Activated CD8-positive, alpha-beta T cell treated with anti-CD3 and anti-CD28 coated beads for 36 hours (primary cell): ENCODE measurements at places on chromosomes 6 and 20.

DNA sequence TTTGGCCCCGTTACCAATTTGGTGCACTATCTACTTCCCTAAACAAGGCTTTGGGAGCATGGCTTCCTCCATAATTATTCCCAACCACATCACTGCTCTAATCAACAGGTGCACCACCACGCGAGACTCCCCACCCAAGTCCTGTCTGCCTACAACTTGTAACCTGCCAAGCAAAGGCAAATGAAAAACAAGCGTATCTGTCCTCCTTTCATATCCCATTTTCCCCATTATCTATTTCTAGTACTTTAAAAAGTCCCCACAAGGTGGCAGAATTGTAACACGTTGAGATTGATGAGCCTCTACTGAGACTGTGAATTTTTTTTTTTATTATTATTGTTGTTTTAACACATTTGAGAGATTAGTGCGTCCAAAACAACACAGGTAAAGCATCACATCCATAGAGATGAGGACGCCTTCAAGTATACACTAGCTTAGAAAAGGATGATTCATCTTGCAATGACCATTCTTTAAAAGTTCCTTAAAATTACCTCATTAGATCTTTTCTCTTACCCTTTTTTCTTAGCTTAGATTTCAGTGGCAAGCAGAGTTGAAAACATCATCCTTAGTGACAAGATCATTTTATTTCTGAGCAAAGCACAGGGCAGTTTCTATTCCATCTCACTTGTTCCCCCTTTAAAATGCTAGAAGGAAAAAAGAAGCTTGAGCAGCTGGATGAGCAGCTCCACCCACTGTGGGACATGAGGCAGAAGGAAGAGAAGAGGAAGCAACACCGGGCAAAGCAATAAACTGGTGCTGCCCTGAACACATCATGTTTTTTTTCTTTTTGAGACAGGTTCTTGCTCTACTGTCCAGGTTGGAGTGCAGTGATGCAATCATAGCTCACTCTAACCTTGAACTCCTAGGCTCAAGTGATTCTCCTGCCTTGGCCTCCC, 210.8 kb downstream of the ARHGAP18 start:
- no peak for DNase-seq

- DNase-seq = no peak
These were observed 38.2 kb upstream of the IER3 start for GRCh38 chr6:30782425-30783014.

- peak; percentile 33 for DNase-seq
These were observed 42.8 kb downstream of the GPR6 start for GRCh38 chr6:110020888-110021287.

DNA sequence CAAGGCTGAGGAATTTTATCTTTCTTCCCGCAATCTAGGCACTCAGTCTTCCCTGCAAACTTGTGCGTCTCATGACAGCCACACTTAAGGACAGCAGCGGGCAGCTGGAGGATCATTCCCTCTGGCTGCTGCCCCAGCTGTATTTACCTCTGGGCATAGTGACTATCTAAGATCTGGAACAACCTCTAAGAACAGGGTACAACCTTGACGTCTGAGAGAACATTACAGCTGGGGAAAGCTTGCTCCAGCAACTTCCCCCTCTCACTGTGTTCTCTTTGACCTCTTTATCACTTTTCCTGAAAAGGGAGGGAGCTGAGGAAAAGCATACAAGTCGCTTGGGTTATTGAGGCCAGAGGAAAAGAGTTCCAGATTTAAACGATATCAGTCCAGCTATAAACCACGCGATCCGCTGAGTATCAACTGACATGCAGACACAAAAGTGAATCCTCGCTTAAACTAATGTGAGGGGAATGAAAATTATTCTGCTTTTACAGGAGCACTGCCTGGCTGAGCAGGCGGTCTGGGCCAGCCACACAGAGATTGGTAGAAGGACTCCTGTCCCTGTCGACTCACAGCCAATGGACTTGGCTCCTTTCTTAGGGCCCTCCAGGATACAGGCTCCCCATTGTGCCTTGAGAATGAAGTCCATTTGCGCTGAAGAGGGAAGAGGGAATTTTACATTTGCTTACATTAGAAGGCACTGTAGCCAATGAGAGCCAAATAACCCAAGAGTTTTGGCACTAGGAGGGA, 153.3 kb downstream of the QRSL1 start:
- no peak for DNase-seq

GRCh38 chr20:33896509-33896908, 85.4 kb downstream of the CHMP4B start:
- DNase-seq = no peak

DNA sequence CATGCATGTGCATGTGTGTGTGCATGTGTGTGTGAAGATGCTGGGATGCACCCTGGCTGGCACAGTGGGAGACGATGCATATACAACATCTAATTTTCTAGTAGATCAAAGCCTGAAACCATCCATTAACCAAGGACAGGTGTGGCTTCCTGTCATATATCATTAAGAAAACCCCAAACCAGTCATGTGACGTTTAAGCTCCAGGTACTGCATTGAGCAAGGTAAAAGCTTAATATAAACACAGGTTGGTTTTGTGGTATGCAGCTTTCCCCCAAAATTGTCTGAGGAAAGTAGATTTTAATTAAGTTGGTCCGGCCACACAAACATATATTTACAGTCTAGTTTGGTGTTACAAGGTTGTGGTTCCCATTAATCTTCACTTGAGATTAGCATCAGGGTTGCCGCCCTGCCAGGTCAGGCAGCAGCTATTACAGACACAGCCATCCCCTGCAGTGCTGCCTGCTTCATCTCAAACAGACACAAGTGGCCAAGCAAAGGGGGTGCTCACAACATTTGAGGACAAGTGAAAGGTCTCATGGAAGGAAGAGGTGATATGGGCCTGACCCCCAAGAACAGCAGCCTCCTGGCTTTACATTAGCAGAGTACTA, 48.6 kb upstream of the NAA20 start:
- DNase-seq = no peak

DNA sequence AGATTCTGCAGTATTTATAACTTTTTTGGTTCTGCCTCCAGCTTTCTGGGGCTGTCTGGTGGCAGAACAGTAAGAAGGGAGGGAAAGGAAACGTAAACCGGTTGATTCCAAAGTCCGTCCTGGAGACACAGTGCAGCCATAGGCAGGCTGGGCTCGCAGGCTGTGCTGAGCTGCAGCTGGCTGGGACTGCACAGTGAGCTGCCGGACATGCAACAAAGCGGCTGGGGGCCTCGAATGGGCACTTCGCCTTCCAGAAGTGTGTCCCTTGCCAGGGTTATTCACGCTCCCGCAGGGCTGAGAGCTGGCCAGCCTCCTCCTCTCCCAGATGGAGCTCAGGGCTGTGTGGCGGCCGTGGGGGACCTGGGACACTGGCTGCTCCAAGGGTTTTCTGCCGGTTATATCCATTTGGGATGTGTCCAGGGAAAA, 78.1 kb upstream of the CD93 start:
- DNase-seq = no peak
